ENCODE measurements at places on chromosomes 13 and 19.

- no peak for DNase-seq
These were observed 272.2 kb upstream of the KLF12 start for GRCh38 chr13:74406420-74406819.

GRCh38 chr19:35114353-35115176 lies 1.1 kb upstream of the FXYD3 start:
- peak; percentile 5 for DNase-seq

DNA sequence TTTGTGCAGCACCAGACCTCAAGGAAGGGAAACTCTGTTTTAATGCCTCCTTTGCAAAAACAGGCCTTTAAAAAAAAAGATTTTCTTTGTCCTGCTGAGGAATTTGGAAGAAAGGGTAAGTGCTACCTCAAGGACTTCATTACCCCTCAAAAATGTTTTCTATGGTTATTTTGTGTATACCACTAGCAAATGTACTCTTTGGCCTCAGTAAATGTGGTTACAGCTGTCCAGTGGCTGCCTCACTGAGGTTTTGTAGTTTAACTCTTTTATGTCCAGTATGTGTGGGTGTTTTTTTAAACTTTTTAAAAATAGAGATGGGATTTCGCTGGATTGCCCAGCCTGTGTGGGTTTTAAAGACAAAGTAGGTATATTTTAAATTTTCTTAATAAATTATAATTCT lies 42.2 kb upstream of the TSC22D1 start:
- no peak for DNase-seq

- DNase-seq, result no peak
These were observed 1.1 kb downstream of the SYT3 start for GRCh38 chr19:50638600-50638999.

GRCh38 chr13:98332691-98333090 lies 155.6 kb upstream of the RNF113B start:
- DNase-seq, result no peak

DNA sequence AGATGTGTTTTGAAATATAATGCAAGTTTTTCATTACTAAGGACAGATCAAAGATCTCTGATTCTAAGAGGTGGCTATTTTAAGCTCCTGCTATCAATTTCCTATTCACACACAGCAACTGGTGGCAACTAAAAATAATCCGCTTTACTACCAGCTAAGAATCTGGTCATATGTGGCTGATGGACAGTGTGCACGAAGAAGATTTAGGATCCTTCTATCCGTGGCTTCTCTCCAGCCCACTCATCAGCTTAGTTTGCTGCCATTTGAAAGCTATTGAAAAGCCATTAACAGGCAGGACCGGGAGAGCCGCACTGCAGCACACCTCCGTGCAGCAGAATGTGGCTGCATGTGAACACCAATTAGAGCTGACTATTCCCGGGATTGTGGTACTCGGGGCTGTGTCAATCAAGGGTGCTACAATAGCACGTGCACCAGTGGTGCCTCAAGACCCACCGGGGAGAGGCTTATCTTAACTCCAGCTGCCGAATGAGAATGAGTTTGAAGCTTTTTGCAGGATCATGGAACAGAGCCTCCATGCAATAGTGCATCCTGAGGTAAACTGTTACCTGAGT lies at the start of gene MYO16:
Gene MYO16, plus strand, starts transcription at position 431 of the 572 bp plus-strand sequence. CDS start 234 bp downstream, outside the sequence.
- no peak for DNase-seq

DNA sequence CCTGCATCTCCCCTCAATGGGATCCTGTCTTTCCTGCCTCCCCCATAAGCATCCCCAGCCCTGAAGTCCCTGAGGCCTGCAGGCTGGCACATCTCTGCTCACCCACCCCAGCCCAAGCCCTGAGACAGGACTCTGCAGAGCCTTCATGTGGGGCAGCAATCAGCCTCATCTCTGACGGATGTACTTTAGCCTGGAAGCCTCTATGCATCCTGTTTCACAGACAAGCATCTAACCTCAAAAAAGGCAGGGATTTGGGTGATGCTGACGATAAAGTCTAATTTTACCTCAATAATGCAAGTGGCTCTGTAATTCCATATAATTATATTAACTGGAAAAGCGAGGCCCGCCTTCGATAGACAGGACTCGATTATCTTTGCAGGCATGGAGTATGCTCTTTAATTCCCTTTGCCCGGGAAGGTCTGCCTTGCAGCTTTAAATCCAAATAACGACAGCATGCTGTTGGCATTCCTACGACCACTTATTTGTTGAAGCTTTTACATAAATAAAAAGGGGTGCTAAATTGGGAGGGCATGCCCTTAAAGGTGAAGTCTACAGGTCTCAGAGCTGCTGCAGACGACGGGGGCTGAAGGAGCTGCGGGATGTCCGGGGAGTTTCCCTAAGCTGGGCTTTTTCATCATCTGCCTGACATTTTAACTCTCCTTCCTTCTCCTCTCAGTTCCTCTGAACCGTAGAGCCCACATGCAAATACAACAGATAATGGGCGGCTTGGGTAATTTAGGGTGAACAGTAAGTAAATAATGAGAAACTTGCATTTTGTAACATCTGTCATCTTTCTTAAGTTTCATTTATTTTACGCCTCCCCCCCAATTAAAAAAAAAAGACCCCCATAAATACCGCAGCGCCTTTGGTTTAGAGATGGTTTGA lies 211.5 kb downstream of the URI1 start:
- DNase-seq, result no peak

DNA sequence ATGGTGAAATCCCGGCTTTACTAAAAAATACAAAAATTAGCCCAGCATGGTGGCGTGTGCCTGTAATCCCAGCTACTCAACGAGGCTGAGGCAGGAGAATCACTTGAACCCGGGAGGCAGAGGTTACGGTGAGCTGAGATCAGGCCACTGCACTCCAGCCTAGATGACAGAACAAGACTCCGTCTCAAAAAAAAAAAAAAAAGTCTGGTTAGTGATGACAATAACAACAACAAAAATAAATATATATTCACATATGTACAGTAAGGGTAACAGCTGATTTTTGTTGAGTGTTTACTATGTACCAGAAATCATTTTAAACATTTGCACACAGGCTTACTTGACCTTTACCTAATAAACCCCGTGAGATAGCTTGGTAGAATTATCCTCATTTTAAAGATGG lies 23.0 kb downstream of the RRAS start:
- DNase-seq, result no peak

GRCh38 chr13:96011291-96011872 lies 41.8 kb downstream of the UGGT2 start:
- DNase-seq, result no peak

GRCh38 chr19:23887642-23888041 lies 27.0 kb upstream of the ZNF726 start:
- DNase-seq, result no peak

DNA sequence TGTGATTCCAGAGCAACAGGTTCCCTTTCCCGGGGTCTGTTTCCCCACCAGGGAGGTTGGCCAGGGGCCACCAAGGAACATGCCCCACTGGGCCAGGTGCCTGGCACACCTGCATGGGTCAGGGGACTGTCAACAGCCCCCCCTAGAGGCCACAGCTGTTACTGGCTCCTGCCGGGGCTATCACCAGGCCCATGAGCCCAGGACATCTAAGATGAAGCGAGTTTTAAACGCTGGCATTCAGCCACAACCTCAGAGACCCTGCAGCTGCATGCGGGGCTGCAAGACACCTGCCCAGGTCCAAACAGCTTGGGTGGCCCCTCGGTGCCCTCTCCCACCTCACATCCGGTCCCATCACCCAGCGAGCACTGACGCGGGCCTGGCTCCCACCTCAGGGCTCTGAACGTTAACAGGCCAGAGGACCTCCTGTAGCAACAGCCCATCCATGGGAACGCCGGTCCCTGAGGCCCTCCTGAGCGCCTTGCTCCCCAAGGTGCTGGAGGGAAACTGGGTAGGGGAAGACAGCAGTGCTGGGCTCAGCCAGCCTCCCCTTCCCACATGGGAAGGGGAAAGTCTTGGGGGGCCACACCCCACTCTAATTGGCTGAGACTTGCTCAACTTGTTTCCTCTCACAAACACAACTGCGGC lies 12.0 kb downstream of the KHSRP start:
- no peak for DNase-seq

DNA sequence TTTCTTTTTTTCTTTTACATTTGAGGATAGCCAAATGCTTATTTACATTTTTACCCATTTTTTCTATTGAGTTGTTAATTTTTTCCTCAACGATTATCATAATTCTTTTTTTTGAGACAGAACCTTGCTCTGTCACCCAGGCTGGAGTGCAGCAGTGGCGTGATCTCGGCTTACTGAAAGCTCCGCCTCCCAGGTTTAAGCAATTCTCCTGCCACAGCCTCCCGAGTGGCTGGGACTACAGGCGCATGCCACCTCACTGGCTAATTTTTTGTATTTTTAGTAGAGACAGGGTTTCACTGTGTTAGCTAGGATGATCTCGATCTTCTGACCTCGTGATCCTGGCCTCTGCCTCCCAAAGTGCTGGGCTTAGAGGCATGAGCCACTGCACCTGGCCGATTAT lies 208.7 kb downstream of the LIG4 start:
- no peak for DNase-seq

DNA sequence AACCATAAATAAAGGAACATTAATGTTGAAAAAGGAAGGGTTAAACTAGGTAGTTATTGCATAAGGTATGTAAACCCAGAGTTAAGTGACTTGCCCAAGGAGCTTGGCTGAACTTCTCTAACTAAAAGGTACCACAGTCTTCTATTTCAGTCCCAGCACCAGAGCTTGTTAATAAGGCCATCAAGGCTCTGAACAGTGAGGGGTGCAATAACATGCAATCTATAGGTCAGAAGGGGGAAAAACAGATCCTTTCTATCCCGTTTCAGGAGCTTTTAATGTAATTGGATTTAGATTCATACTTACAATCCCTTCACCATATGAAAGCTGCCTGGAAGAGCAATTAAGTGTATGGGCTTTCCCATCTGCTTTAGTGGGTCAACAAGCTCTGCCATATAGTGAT lies 441.5 kb upstream of the SPRY2 start:
- DNase-seq, result no peak

DNA sequence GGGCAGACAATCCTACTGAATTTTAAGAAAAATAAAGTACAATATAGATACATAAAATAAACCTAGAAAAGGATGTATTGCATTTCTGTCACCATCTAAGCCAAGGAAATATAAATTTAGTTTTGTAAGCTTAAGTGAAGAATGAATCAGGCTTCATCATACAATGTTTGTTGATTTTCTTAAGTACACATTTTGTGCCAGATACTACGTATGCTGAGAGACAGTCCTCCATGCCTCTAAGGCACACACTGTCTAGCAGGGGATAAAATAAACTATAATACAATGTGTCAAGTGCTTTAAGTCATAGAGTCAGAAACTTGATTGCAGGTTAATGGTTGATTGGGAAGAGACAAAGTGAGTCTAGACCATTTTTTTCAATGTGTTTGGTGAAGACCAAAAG lies 465.7 kb downstream of the TBC1D4 start:
- no peak for DNase-seq

DNA sequence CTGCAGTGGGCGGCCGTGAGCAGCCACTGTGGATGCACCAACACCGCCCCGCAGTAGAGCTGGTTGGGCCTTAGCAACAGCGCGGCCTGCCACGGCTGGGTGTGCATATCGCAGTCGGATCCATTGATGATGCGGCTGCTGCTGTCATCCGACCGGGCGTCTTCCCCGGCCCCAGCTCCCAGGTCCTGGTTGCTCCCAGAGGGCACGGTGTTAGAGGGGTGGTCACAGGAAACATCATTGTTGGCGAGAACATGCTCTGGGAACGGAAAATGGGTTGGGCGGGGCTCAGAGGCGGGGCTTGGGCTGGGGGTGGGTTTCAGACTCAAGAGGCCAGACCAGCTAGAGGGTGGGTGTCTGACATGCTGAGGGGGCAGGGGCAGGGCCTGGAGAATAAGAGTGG lies 3.0 kb downstream of the KLK5 start:
- no peak for DNase-seq

- DNase-seq, result no peak
These were observed 117.3 kb downstream of the SOX1 start for GRCh38 chr13:112184261-112184660.

DNA sequence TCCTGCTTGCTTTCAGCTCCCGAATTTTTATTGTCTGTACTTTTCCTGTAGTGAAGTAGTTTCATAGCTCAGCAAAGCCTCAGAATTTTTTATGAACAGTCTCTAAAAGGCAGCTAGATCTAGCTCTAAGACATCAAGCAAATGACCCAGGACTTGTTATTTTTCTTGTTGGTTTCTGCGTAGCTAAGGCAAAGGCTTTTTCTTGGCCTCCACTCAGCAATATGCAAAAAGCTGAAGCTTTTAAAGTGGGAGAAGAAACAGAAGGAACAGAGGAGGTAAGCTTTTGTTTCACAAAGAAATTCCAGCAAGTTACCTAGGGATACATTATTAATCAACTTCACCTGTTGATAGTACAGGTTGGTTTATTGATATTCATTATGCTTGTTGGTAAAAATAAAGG lies 235.9 kb downstream of the PCDH20 start:
- DNase-seq, result no peak

DNA sequence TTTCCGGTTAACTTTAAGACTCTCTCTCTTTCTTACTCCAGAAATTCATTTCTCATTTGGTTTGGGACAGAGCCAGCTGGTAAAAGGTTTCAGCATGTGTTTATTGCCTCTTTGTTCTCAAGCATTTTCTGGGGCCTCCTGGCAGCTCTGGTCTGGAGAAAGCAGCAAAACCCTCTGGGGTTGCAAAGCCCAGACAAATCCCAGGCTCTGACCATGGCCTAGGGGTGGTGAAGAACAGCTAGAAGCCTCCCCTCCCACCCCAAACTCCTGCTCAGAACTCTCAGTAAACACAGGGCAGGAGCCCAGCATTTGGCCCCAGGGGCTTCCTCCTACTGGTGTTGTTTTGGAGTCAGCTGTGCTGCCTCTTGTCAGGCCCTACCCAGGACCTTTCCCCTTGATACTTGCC lies 124.2 kb upstream of the SERP2 start:
- peak; percentile 32 for DNase-seq

DNA sequence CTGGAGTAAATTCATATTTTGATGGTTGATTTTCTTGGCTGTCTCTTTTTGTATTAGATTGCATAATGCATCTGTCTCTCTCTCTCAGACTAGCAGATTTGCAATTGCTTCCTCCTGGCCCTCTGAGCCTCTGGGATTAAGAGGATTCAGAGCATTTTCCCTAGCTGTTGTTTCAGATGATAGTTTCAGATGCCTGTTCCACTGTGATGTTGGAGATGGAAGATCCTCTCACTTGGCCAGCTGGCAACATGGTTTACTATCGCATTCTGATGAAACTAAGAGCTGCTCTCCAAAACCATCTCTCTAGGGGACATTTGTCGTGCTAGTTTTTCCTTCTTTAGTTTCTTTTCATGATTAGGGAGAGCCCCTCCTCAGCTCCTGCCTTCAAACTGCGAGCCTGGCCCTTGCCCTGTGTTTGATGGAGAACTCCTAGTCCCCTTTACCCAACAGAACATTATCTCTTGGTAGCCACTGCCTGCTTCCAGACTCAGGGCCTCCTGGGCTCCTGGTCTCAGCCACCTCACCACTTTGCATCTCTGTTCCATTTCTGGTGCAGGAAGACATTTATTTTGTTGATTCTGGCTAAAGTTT lies 244.6 kb downstream of the B3GLCT start:
- no peak for DNase-seq

DNA sequence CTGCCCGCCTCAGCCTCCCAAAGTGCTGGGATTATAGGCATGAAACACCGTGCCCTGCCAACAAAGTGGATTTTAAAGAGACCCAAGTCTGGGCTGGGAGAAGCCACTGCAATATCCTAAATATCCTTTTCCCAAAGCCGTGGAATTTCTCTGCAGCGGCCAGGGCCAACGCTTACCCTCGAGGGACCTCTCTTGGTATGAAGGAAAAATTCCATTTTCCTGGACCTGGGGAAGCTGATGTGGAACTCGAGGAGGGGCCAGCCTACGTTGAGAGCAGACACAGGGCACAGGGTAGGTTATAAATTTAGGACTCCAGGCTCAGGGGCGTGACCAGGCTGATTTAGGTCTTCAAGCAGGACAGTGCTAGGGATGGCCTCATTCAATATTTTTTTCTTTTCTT lies 17.7 kb upstream of the UPF1 start:
- no peak for DNase-seq

Data from DMS79 (cell line).